ENCODE measurements at places on chromosomes 12 and 14. TPM values are rescaled to one million over a fixed set of nuclear protein-coding genes. Genes with fewer than 3 reads are reported as not detected.

Gene KRT4
- not detected for total RNA-seq

Gene CBLN3
- 0.12 TPM for total RNA-seq

Gene LTB4R
- 3.8 TPM for total RNA-seq

Gene BDKRB2
- total RNA-seq, result 0.03 TPM

Gene LPAR5
- total RNA-seq, result not detected

Gene CSRP2
- 129 TPM for total RNA-seq

Gene SYNDIG1L
- total RNA-seq, result not detected

Gene FAM222A
- total RNA-seq, result 18.9 TPM

Gene ENDOU
- total RNA-seq, result not detected

Gene USP44
- total RNA-seq, result 0.04 TPM

Gene SEL1L
- 26.7 TPM for total RNA-seq

Gene FGD6
- total RNA-seq, result 9.2 TPM

Gene KRT3
- not detected for total RNA-seq

Gene WASHC3
- total RNA-seq, result 33.7 TPM

Gene CAPRIN2
- total RNA-seq, result 27.5 TPM

Gene RERGL
- not detected for total RNA-seq

Gene MSRB3
- total RNA-seq, result 19.1 TPM

Gene SMARCD1
- total RNA-seq, result 79.7 TPM

Gene CLEC9A
- total RNA-seq, result not detected

Gene OR11G2
- not detected for total RNA-seq

Gene SOX5
- total RNA-seq, result 13.7 TPM

Gene RPL10L
- not detected for total RNA-seq

Gene ASPG
- total RNA-seq, result 0.51 TPM

Gene SLC5A8
- not detected for total RNA-seq

Gene IRAK3
- total RNA-seq, result 57.3 TPM

Gene OR6C74
- total RNA-seq, result not detected

Gene BIN2
- total RNA-seq, result not detected

Gene ITGA7
- total RNA-seq, result 27.1 TPM

Gene KLRC3
- total RNA-seq, result not detected

Gene SERPINA5
- 0.14 TPM for total RNA-seq

Gene GPX2
- not detected for total RNA-seq

Gene PZP
- total RNA-seq, result not detected

Gene TSPAN19
- 0.49 TPM for total RNA-seq

Gene IGFBP6
- total RNA-seq, result 13.0 TPM

Gene CLBA1
- 3.0 TPM for total RNA-seq

Gene GCN1
- total RNA-seq, result 49.7 TPM

Gene NGB
- total RNA-seq, result not detected

Gene DNAJC22
- 10.7 TPM for total RNA-seq

Gene SCNN1A
- total RNA-seq, result not detected

Gene LGMN
- total RNA-seq, result 30.9 TPM

Gene DPPA3
- not detected for total RNA-seq

Data from SJCRH30 (cell line).